ENCODE measurements at places on chromosomes 12 and 14.

DNA sequence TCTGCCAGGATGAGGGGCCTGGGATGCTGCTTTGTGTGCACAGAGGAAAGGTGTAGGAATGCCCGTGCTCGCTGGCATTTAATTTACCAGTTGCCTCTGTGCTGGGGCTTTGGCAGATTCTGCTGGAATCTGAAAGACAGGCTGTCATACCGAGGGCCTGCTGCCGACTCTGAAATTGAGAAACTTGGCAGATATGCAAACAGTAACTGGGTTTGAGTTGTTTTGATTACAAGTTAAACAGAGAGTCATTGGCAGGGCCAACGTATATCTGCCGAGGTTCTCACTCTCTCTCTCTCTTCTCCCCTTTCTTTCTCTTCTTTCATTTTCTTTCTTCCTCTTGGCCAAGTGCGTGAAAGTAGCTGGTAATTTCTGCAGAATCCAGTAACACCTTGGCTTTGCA, 618.7 kb downstream of the VRK1 start:
- no peak for DNase-seq

DNA sequence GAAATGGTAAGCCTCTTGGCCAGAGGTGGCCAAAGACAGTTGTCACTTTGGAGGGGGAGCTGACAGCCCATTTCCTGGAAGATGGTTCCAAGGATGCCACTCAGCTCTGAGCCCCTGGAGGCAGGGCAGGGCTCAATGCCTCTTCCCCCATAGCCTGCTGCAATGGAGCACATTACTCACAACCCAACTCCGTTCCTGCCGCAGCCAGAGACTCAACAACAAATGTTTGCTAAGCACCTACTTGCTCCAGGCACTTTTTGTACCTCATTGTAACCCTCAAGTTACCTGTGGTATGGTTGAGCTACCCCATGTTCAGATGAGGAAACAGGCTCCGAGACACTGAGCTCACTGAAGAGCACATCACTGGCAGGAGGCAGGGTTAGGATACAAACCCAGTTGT, 19.5 kb downstream of the IRF2BPL start:
- no peak for DNase-seq

- DNase-seq = no peak
Observed at GRCh38 chr12:122894193-122895121, 1.5 kb downstream of the VPS37B start.

- no peak for DNase-seq
Observed at GRCh38 chr12:45701296-45701695, 28.2 kb upstream of the ARID2 start.

DNA sequence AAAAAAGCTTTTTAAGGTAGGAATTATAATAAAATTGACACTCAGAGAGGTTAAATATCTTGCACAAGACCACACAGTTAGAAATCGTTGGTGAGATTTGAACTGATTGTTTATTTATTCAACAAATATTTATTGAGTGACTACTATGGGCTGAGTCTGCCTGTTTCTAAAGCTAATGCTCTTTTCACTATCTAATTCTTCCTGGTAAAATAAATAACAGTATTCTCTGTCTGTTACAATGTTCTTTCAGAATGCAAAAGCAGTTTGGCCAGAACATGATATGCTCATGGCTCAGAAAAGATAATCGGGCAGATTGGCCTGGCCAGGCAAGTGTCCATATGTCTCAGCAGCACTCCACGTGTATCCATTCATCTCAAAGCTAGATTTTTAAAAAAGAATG, 82.0 kb downstream of the BTG1 start:
- DNase-seq = no peak

DNA sequence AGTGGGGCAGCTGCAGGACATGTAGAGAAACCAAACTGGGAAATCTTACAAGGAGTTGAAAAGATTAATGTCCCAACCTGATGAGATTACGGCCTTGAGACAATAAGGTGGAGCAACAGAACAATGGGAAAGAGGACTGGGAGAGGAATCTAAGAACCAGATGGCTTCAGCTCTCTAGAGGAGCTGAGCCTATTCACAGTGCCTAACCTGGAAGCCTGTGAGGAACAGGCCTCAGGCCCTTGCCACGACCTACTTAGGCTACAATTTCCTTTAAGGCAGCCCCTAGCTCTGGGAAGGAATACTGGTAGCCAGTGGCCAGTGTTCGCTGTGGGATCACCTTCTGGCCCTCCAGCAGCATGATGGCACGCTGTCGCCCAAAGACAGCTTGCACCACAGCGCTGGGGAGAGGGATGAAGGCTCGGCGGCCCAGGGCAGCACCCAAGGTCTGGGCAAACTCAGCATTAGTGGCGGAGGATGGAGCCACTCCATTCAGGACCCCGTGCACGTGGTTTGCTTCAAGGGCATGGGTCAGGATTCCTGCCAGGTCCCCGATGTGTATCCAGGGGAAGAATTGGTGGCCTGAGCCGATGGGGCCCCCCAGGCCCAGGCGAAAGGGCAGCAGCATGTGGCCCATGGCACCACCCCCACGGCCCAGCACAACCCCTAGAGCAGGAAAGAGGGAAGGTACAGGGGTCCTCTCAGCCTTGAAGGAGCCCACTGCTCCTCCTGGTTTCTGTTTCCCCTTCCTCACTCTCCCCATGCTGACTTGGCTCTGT, 2.6 kb downstream of the SDR39U1 start:
- no peak for DNase-seq

DNA sequence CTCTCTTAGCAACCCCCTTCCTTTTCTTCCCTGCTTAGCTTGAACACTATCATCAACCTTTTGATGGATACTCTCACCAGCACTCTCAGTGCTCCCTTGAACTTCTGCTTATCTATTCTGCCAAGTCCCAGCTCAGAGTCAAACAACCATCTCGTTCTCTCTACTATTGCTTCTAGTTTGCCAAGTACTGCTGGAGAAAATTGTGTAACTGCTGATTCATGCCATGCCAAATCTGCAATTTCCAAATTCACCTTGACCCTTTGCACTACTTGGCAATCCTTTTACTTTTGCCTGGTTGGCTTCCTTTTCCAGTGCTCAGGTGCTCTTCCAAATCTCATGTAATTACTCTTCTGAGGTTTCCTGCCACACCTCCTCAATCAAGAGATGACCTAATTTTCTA, 2.8 kb upstream of the CCDC196 start:
- no peak for DNase-seq

DNA sequence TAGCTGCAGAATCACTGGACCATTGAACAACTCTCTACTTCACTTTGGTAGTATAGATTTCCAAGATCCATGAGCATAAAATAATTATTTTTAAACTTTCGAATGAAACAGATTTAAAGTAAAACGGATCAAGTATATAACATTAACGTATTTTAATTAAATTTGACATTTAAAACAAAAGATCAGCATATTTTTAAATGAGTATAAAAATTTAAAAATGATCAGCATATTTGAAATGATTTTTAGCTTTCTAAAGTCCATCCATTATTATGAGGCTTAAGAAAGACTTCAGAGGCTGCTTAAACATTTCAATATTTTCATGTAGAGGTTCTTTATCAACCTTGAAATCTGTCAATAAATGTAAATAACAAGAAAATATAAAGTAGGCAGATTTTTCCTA, 5.2 kb upstream of the USP15 start:
- DNase-seq = no peak

DNA sequence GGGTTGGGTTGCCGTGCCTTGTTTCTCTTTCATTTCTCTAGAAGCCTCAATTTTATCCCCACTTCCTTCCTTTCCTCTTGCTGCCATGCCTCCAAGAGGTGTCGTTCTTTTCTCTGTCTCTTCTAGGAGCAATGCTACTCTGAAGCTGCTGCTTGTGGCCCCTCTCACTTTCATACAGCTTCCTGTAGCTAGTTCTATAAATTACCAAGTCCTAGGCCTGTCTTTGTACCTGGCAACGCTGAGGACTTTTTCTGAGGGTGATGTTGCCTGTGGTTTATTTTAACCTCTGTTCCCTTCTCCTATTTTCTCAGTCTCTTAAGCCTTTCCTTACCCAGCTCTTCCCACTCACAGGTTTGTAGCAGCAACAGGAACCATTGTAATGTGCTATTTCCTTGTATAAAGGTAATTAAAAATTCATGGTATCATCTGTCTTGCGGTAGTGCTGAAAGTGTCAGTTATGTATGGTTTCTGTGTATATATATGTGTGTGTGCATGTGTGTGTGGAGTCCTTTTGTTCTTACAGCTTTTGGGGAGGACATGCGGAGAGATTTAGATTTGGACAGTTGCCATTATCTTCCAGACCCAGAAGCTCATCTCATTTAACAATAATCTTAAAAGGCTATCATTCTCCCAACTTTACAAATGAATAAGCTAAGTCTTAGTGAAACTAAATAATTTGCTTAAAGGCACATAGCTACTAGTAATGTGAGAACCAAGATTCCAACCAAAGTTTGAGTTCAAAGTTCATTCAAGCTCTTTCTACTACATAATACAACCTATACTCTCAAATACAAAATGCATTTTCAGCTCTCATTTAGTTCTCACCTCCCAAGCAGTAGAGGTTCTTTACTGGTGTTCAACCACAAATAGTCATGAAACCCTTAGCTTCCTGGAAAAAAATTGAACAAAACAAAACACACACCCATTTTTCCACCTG, 43.8 kb downstream of the DDHD1 start:
- DNase-seq = no peak

- DNase-seq = no peak
Observed at GRCh38 chr14:26394150-26394810, 203.6 kb downstream of the NOVA1 start.

GRCh38 chr12:4074129-4074528, 199.4 kb upstream of the CCND2 start:
- DNase-seq = no peak

- DNase-seq = no peak
Observed at GRCh38 chr14:32710231-32710671, 228.4 kb upstream of the NPAS3 start.

DNA sequence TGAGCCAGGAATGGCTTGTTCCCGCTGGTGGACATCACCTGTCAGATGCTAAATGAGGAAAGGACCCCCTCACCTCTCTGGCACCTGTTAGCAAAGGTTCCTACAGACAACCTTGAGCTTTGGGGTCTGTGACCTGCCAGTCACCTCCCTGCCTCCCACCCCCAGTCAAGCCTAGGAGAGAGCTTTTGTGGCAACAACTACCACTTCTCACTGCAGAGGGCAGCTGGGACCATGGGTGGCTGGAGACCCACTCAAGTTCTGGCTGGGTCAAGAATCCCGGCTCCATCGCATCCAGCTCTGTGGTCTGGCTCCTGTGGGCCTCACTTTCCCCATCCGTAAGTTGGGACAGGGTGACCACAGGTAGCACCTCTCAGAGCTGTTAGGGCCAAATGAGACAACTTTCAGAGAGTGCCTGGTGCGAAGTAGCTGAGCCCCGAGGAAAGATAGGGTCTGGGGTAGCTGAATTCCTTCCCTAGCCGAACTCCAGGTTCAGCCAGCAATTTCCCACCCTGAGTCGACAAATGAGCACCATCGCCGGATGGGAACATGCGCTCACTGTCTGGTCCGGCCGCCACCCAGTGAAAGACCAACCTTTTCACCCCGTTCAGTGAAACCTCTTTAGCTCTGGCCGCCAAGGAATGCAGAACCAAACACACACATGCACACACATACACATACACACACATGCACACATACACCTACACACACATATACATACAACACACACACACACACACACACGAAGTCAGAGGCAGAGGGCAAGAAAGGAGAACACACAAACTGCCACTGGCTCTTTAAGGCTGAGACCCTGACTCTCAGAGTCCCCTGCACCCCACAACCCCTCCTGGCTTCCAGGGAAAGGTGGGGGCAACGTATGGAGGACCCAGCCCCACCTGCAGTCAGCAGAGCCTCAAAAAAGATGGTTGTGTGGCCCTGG, 1.9 kb downstream of the TMEM119 start:
- no peak for DNase-seq

DNA sequence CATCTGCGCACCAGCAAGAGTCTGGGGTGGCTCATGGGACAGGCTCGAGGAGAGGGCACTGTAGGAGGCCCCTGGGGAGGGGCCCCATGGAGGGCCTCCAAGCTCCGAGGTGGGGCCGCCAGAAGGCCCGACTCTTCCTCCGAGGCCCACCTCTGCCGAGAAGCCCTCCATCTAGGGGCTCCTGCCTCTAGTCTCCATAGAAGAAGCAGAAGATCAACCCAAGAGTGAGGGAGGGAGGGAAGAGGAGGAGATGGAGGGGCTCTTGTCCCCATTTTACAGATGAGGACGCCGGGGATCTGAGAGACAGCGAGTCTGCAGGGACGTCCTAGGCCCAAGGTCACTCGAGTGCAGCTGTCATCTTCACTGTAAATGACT, 41.2 kb downstream of the DIO3 start:
- no peak for DNase-seq

DNA sequence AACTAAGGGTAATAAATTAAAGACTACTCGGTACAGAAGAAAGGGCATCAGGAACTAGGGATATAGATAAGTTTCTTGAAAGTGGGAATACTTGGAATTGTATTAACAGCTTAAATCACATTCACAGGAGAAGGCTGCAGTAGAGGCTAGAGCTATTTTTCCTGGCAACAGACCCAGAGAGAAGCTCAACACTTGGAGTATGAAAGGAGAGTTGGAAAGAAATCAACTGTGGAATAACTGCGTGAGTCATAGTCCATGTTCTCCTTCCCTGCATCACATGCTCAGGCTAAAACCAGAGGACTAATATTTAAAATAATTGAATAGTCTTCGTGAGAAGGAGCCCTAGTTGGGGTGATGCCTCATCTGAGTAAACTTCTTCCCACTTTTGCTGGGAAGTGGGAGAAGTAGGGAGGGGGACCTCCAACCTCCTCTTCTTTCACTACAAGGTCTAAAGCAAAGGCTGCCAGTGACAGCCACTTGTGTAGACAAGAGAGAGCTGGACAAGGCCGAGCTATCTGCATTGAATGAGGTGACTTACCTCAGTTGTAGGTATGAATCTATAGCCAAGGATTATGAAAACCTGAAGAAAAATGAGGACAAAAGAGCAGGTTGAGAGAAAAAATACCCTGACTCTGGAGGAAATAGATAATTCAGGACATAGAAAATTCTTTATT, 32.7 kb downstream of the DYRK2 start:
- DNase-seq = no peak

- DNase-seq = peak; percentile 48
Observed at GRCh38 chr12:98998697-98999299, 353.7 kb downstream of the APAF1 start.

GRCh38 chr12:120094485-120094884, 22.1 kb downstream of the RAB35 start:
- DNase-seq = no peak

DNA sequence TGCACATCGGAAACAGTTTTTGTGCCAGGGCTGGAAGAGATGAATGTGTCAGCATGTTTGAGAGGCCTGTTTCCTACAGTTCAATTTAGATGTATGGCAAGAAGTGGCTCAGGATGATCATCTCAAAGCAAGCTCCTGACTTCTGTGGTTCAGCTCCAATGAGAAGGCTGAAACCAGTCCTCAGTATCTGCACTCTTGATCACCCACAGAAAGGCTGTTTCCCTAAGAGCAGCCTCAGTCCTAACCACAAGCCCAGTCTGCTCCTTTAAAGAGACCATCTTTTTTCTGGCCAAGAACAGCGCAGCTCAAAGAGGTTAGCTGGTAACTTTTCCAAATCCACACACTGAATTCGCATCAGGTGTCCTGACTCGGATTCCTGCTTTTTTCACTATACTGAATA, 19.2 kb downstream of the CSRP2 start:
- no peak for DNase-seq

GRCh38 chr12:131445795-131446194, 265.1 kb upstream of the SFSWAP start:
- no peak for DNase-seq
